Umbilical cord (tissue), 2 donors: ENCODE measurements at places on chromosomes 6 and 20.
A peak's percentile ranks its signal among the peaks of the same experiment; 100 is the strongest.

- DNase-seq, result no peak
Measured at GRCh38 chr20:44489931-44490330, 14.3 kb downstream of the TTPAL start.

GRCh38 chr6:146357578-146358430 is 185.8 kb upstream of the RAB32 start:
- peak; percentile 29 for DNase-seq

- DNase-seq, result no peak
Measured at GRCh38 chr20:20230741-20231140, 137.2 kb upstream of the INSM1 start.

- DNase-seq, result no peak
Measured at GRCh38 chr20:46028110-46028509, 905 bp upstream of the SLC12A5 start.

DNA sequence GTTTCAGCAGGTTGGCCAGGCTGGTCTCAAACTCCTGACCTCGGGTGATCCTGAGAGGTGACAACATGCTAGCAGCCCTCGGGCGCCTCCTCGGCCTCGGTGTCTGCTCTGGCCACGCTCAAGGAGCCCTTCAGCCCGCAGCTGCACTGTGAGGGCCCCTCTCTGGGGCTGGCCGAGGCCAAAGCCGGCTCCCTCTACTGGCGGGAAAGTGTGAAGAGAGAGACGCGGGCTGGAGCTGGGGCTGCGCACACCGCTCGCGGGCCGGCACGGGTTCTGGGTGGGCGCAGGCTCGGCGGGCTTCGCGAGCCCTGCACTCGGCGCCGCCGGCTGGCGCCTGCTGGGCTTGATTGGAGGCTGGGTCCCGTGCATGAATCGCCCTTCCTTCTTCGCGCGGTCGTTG is 80.8 kb upstream of the RBM24 start:
- no peak for DNase-seq

GRCh38 chr6:11296449-11297375 is 64.2 kb upstream of the NEDD9 start:
- DNase-seq, result no peak

DNA sequence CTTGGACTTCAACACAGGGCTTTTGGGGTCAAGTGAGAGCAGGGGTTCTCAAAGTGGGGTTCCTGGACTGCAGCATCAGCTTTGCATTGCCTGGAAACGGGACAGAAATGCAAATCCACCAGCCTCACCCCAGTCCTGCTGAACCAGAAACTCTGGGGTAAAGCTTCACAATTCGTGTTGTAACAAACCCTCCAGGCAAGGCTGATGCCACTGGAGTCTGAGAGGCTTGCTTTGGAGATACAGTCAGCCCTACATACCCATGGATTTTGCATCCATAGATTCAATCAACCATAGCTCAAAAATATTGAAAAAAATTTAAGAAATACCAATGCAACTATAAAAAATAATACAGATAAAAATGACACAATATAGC is 160.4 kb upstream of the ECI2 start:
- no peak for DNase-seq

- no peak for DNase-seq
Measured at GRCh38 chr6:43795421-43795820, 25.4 kb downstream of the VEGFA start.

- DNase-seq, result no peak
Measured at GRCh38 chr20:50810063-50810462, 15.2 kb downstream of the BCAS4 start.

DNA sequence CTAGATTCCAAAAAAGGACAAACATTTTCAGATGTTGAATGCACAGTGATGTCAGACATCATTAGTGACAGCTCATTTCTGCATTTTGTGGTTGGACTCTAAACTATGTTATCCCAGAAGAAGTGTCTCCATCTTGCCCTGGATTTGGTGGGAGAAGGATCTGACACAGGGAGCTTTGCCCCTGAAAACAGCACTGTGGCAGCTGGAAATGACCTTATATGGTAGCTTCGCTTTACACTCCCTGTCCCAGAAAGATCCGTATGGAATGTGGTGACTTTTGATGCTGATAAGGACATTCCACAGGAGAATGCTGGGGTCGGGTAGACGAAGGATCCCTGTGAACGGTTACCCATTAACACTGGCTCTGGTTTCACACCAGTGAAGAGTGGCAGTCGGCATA is 87.2 kb upstream of the EDN1 start:
- DNase-seq, result peak; percentile 72

GRCh38 chr6:29631860-29632731 is 887 bp downstream of the GABBR1 start:
- DNase-seq, result peak; percentile 88

GRCh38 chr6:47595785-47596184 is 102.6 kb upstream of the ADGRF4 start:
- DNase-seq, result peak; percentile 39

DNA sequence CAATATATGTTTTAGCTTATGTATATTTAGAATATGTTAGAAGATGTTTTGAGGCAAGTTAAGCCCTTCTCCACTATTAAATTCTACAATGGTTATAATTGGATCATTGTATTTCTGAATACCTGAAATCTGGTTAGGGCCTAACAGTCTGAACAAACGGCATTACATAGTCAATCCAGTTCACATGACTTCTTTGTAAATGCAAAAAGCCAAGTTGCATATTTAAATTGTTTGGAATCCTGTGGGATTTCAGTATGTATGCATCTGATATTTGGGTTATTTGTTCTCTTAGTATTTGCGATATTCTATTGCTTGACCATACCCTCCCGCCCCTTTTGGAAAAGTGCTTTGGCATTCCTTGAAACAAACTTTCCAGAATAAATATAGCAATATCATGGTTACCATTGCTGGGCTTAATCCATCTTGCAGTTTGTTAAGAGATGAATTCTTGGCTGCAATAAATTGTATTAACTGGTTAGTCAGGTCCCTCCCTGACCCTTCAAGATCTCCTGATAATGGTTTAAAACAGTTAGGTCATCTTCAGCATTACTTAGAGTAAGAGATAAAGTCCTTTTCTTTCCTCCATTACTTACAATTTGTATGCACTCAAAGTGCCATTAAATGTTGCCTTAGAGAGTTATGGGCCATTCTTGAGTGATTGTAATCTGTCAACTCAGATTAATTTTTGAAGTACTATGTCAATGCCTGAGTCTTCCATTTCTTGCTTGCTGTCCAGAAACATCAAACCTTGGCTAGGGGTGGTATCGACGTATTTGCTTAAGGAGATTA is 36.5 kb downstream of the LRRC1 start:
- DNase-seq, result no peak

GRCh38 chr6:155604991-155605390 is 149.4 kb upstream of the NOX3 start:
- DNase-seq, result no peak

- DNase-seq, result no peak
Measured at GRCh38 chr6:128659878-128660622, 139.7 kb upstream of the PTPRK start.

- no peak for DNase-seq
Measured at GRCh38 chr6:123169774-123170095, 173.7 kb downstream of the CLVS2 start.

GRCh38 chr6:37576336-37576737 is 76.6 kb upstream of the CCDC167 start:
- DNase-seq, result no peak

DNA sequence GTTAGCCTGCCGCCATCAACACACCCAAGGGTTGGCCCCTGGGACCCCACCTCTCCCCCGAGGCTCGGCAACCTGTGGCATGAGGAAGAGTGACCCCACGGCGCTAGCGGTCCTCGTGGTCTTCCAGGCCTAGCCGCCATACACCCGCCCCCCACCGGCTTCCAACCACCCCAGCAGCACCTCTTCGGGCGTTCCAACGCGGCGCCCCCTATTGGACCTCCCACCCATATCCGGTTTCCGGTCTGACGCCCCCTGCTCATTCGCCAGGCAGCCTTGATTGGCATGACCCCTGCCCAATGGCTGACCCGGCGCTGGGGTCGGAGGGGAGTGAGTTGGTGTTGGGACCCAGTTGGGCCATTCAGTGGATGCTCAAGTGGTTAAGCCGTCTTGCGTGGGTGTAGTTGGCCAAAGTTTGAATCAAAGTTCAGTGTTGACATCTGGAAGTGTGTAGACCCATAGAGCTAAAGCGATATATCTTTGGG is at the start of gene GNAS-AS1:
TSS of gene GNAS-AS1 (minus strand) at position 210 of the 482 bp plus-strand sequence.
- DNase-seq, result peak; percentile 85

GRCh38 chr20:19566226-19566945 is 191.7 kb upstream of the RIN2 start:
- DNase-seq, result no peak

GRCh38 chr20:63119121-63119962 is 96.6 kb downstream of the YTHDF1 start:
- no peak for DNase-seq

DNA sequence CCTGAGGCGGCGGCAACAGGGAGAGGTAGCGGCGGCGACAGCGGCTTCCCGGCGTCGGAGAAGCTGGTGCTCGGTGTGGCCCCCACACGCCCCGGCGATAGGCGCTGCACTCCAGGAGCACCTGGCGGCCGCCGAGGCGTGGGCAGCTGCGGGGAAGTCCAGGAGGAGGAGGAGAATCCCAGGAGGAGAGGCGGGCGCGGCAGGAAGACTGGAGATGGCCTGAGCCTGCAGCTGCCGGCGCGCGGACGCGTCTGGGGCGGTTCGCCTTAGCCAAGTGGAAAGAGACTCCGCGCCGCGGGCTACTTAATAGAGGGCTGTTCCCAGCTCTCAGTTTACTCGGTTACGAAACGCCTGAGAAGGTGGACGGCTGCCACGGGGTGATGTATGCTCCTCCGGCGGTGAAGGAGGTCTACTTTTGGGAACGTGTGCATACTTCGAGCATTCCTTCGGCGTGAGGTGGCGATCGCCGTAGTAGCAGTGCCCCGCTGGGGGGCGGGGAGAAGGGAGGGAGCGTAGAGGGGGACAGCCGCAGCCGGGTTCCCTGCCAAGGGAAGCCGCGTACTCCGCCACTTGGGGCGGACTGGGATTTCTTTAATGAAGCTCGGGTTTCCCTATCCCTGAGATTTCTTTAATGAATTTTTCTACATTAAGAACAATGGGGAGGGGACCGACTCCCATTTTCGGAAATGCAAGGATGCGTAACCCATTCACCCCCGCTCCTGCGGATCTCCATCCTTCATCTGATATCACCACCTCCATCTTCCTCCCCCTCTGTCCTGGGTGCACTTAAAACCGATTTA is at the start of gene COL12A1:
TSS of gene COL12A1 (minus strand) at position 278 of the 800 bp plus-strand sequence. CDS start 3,261 bp downstream, outside the sequence.
- peak; percentile 89 for DNase-seq

DNA sequence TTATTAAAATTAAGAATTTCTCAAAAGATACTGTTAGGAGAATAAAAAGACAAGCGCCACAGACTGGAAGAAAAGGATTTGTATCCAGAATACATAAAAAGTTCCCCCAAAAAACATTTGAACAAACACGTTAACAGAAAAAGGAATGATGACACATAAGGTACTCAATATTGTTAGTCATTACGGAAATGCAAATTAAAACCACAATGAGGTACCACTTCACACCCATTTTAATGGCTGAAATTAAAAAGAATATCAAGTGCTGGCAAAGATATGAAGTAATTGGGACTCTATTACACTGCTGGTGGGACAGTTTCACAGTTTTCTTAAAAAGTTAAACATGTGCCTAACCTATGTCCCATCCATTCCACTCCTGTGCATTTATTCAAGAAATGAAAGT is 51.4 kb downstream of the HECA start:
- DNase-seq, result no peak

- peak; percentile 46 for DNase-seq
Measured at GRCh38 chr6:14910692-14911547, 334.9 kb upstream of the JARID2 start.

DNA sequence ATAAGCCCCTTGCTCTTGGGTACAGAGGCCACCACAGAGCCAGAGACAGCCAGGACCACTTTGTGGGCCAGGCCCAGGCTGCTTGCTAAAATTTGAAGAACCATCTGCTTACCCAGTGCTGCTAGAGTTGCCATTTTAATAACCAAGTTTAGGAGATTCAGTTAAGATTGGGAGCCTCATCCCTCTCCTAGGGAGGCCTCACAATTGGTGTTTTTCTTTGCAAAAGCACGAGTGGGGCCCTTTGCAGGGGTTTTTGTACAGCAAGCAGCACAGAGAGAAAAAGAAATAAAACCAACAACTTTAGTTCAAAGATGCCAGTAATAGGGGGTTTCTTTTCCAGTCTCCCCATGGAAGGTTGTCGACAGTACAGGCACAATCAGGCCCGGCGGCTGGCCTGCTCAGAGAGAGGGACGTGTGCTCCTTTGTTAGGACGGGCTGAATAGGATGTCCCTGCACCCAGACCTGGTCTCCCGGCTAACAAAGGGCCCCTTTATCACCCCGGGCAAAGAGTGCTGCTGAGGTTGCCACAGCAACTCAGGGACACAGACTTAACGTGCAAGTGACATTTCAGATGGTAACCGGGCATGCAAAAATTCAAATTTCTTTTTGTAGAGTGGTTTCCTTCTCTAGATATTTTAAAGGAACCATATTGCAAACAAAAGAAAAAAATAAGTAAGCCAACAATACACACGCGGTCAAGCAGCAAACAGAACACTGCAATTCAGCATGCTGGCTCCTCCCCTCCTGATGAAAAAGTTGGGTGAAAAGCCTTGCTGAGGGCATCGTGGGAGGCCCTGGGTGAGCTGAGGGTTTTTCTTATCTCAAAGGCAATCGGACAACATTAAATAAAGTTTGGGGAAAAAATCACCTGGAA is 10.5 kb upstream of the TOX2 start:
- DNase-seq, result no peak

- DNase-seq, result no peak
Measured at GRCh38 chr6:29641430-29642148, 8.6 kb upstream of the GABBR1 start.

GRCh38 chr20:17990278-17990972 is 21.6 kb downstream of the MGME1 start:
- DNase-seq, result no peak

DNA sequence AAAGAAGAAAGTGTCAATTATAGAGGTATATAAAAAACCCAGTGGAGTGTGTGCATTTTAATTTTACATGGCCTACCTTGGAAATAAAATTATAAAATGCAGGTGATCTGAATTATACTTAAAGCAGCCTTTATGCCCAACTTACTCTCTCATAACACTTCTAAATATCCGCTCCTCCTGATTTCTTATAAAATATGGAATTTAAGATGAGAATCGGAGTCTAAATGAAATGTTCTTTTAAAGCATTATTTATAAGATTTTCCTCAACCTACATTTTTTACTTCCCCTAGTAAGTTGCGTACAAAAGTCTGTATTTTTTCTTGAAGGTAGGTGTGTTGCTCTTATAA is 3.5 kb downstream of the CITED2 start:
- no peak for DNase-seq

DNA sequence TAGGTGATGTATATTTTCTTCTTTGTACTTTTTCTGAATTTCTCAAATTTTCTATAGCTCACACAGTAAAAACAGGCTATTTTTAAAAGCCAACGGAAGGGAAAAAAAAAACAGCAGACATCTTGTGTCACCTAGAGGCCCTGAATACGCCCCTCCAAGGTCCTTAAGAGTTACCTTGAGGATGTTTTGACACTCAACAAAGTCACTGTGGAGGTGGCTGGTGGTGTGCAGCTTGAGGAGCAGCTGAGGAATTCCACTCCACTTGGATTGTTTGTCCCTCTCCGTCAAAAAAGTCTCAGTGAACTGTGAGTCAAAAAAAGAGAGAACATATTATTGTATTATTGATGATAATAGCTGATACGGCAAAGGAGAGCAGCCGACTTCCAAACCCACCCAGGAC is 14.7 kb downstream of the TRPC4AP start:
- DNase-seq, result no peak

GRCh38 chr6:111494951-111495635 is 12.1 kb upstream of the REV3L start:
- peak; percentile 62 for DNase-seq
